Activated CD4-positive, alpha-beta T cell treated with anti-CD3 and anti-CD28 coated beads for 4 hours (primary cell): ENCODE measurements at places on chromosomes 5 and 9.
A peak's percentile ranks its signal among the peaks of the same experiment; 100 is the strongest.

DNA sequence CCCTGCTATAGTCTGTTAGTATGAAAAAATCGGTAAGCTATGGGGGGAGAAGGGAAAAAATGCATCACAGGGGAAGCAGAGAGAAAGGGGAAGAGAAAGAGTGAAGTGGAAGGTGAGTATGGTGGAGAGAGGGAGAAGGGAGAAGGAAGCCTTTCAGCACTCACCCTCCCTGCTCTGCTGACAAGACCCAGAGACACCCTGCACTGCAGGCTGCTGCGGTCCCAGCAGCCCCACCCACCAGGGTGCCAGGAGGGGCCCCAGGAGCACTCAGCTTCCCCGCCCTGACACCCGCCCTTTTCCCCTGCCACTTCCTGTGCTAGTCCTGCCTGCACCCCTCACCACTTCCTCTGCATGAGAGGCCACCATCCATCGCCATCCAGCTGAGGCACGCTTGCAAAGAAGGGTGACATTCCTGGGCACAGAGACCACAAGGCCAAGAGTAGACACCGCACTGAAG is 12.7 kb downstream of the STK10 start:
- DNase-seq = peak; percentile 84

DNA sequence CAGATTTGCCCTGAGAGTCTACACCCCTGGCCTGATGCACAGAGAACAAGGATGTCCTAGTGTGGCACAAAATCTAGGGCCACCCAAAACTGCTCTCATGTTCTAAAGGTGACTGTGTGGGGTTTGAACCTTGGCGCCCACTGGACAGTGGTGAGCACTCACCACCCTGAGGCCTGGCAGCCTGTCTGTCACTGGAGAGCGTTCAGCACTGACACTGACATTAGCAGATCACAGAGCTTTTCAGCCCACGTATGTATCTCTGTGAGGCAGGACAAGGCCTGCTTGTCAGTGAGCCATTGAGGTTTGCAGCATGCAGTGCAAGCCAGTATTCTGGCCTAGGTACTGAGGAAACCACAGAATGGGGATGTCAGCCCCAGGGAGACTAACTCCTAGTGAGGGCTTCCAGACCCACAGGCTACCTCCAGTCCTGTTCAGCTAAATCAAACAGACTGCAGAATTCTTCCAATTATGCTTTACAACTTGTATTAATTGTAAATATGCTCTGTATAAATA is 38.9 kb upstream of the SLC2A8 start:
- no peak for DNase-seq

DNA sequence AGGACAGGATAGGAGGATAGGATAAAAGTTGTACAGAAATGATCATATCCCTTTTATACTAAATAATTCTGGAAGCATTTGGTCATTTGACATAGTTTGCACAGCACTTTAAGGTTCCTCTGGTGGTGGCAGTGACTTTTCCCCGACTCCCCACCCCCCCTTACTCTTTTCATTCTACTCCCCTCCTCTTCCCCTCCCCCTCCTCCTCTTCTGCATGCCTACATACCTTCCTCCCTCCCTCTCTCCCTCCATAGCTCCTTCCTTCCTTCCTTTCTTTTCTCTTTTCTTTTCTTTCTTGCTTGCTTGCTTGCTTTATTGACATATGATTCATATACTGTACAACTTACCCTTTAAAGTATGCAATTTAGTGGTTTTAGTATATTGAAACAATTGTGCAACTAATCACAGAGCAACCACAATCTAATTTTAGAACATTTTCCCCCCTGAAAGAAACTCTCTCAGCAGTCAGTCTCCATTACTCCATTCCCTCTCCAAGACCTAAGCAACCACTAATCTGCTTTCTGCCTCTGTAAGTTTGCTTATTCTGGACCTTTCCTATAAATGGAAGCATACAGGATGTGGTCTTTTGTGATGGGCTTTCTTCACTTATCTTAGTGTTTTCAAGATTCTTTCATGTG is 159.0 kb downstream of the HACD4 start:
- no peak for DNase-seq

DNA sequence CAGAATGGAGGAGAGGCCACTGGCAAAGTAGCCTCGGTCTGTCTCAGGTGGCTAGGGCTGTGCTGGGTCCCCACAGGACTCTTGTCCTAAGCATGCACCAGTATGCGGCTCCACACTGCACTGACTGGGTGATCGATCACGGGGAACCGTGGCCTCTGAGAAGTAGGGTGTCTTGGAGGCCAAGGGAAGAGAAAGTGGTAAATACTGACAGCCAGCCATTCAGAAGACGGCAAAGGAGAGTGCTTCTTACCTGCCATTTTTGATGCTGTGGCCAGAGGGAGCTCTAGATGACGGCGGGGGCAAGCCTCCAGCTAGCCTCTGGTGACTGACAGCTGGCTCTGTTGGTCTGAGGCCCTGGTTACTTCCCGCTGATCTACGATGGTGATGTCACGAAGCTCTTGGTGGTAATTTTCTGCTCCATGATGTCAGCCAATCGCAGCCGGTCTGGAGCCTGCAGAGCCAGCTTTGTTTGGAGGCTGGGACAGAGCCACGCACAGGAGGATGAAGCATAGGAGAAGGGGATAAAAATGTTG is 40.4 kb upstream of the GADD45G start:
- DNase-seq = no peak

DNA sequence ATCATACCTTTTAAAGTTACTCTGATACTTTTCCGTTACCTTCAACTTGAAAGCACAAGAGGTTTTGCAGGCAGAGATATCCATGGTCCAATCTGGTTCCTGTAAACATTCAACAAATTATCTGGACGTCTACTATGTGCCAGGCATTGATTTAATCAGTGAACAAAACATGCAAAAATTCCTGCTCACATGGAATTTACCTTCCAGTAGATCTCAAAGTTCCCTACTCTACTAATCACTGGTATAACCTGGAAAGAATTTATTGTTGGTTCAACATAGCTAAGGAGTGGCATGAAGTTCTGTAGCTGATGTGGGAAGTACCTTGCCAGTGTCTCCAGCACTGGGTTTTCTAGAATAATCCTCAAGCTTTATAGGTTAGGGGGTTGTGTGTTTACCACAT is 9.8 kb downstream of the OCLN start:
- no peak for DNase-seq

GRCh38 chr9:136488247-136489214 is 5.7 kb upstream of the SEC16A start:
- peak; percentile 69 for DNase-seq

DNA sequence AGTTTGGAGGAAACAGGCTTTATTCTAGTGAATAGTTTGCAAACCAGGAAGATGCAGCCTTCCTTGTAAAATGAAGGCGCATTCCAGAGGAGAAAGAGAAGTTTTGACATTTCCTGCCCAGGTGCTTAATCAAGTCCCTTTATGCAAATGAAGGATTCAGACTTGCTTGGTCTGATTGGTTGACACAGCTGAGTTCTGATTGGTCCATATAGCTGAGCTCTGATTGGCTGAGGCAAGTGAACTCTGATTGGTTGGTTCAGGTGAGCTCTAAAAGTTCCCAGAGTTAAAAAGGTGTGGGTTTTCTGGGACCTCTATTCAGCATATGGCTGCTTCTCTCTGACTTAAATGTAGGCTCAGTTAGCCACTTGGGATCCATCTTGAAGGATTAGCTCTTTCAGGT is 151.0 kb downstream of the CACNA1B start:
- no peak for DNase-seq

- DNase-seq = no peak
These were observed 141.7 kb downstream of the MVB12B start for GRCh38 chr9:126468141-126468825.

GRCh38 chr5:96703995-96704394 is 41.8 kb downstream of the CAST start:
- DNase-seq = no peak
